ENCODE measurements at places on chromosomes 1 and 21.

- no peak for DNase-seq
- H3K4me1 ChIP-seq, result peaks cover 6% of the 10 kb centered on the region
- H3K4me3 ChIP-seq, result no peak overlapping the region
- no peak overlapping the region for H3K27ac ChIP-seq
- H3K36me3 ChIP-seq, result no peaks in the 10 kb centered on the region
- H3K27me3 ChIP-seq, result no peaks in the 10 kb centered on the region
Observed at GRCh38 chr1:116945421-116945820, 35.7 kb downstream of the PTGFRN start.

GRCh38 chr1:181538836-181539235, 55.5 kb downstream of the CACNA1E start:
- H3K27ac ChIP-seq, result no peak overlapping the region
- DNase-seq, result no peak
- H3K4me3 ChIP-seq, result no peak overlapping the region
- H3K4me1 ChIP-seq, result no peaks in the 10 kb centered on the region

DNA sequence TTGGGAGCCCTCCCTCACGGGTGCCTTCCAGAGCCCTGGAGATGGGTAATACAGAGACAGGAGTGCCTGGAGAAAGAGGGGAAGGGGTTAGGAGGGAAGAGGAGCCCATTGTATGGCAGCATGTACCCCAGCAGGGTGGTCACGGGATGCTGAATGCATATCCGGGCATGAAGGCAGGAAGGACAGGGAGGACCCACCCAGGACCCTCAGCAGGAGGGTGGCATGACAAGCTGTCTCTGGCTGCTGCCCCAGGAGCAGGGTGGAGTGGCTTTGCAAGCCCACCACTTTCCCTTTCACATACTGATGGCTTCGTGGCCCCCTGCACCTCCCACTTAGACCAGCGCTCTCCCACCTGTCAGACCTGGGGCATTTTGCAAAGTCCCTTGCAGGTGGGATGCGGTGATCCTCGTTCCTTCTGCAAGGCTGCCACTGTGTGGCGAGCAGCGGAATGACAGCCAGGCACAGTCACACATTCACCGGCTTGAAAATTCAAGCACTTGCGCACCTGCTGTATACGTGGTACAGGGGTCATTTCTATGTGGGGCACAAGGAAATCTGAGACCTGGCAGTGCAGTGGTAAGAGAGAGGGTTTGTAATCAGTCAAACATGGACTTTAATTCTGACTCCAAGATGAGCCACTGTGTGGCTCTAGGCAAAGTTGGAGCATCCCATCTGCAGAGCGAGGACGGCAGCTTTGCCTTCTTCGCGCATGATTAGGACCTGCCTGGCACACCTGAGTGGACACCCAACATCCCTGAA, 53.2 kb upstream of the TMEM51 start:
- DNase-seq, result peak; percentile 49
- H3K36me3 ChIP-seq, result peaks cover 3% of the 10 kb centered on the region
- H3K27me3 ChIP-seq, result peaks cover 40% of the 10 kb centered on the region
- H3K4me1 ChIP-seq, result peaks cover 15% of the 10 kb centered on the region
- H3K27ac ChIP-seq, result no peak overlapping the region
- H3K4me3 ChIP-seq, result no peak overlapping the region

- no peak overlapping the region for H3K4me3 ChIP-seq
- peaks cover 46% of the 10 kb centered on the region for H3K27me3 ChIP-seq
- no peak overlapping the region for H3K27ac ChIP-seq
Observed at GRCh38 chr1:29644812-29645211, 408.5 kb downstream of the PTPRU start.

GRCh38 chr1:25971066-25971810, 26.6 kb downstream of the PAFAH2 start:
- no peak overlapping the region for H3K4me3 ChIP-seq
- H3K4me1 ChIP-seq, result peaks cover 38% of the 10 kb centered on the region
- peaks cover 61% of the 10 kb centered on the region for H3K36me3 ChIP-seq
- no peaks in the 10 kb centered on the region for H3K27me3 ChIP-seq
- H3K27ac ChIP-seq, result peak overlapping the region; percentile 81

GRCh38 chr1:92923664-92924063, 37.6 kb downstream of the DIPK1A start:
- no peak overlapping the region for H3K4me3 ChIP-seq
- no peaks in the 10 kb centered on the region for H3K27me3 ChIP-seq
- DNase-seq, result no peak
- peaks cover 2% of the 10 kb centered on the region for H3K4me1 ChIP-seq
- H3K27ac ChIP-seq, result peak overlapping the region; percentile 53

DNA sequence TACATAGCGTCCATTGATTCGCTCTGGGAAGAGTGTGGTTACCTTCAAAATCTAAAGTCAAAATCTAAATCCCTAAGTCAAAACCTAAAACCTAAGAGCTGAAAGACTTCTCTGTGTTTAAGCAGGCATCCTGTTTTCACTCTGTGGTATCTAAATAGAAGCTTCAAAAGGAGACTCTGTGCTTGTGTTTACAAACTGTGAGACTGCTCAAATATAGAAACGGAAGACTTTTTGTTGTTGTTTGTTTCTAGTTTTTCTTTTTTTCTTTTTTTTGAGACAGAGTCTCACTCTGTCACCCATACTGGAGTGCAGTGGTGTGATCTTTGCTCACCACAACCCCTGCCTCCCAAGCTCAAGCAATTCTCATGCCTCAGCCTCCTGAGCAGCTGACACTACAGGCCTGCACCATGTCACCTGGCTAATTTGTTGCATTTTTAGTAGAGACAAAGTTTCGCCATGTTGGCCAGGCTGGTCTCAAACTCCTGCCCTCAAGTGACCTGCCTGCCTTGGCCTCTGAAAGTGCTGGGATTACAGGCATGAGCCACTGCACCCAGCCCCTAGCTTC, 425.9 kb downstream of the SMYD3 start:
- no peak for DNase-seq
- H3K27ac ChIP-seq, result no peak overlapping the region
- peaks cover 4% of the 10 kb centered on the region for H3K4me1 ChIP-seq

DNA sequence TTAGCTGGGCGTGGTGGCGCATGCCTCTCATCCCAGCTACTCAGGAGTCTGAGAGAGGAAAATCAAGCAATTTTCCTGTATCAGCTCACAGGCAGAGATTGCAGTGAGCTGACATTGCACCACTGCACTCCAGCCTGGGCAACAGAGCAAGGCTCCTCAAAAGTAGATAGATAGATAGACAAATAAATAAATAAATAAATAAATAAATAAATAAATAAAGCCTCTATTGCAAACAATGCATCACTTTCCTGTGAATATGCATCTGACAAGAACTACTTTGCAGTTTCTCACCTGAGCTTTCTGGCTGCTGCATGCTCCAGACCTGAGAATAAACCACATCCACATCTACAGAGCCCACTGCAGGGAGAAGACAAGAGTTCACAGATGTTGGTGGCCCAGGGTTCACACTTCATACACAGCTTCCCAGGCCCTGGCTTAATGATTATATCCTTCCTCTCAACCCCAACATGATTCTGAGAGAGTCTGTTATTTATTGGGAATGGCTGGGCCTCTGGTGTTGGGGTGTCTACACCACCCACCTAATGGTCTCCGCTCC, 28.6 kb downstream of the FCRL2 start:
- no peaks in the 10 kb centered on the region for H3K27me3 ChIP-seq
- H3K27ac ChIP-seq, result peak overlapping the region; percentile 85
- no peak for DNase-seq
- H3K4me1 ChIP-seq, result peaks cover 29% of the 10 kb centered on the region

- no peak for DNase-seq
- peaks cover 33% of the 10 kb centered on the region for H3K36me3 ChIP-seq
- no peaks in the 10 kb centered on the region for H3K27me3 ChIP-seq
- H3K27ac ChIP-seq, result peak overlapping the region; percentile 90
- H3K4me1 ChIP-seq, result peaks cover 56% of the 10 kb centered on the region
- no peak overlapping the region for H3K4me3 ChIP-seq
Observed at GRCh38 chr21:34844013-34844923, 175.5 kb downstream of the CLIC6 start.

DNA sequence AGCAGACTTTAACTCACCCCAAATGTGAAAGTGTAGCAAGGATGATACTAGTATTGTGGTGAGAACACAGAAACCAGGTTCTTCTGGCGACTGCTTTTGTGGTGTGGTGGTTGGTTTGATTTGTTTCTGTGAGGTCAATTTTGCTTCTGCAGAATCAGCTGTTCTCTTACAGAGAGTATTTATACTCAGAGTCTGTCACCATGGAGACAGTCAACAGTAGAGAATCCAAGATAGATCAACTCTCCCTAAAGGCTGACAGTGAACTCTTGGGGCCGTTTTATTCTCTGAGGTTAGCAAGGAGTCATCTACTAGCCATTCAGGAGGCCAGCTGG, at the start of gene CFAP107:
Gene CFAP107, plus strand, starts transcription at position 209 of the 332 bp plus-strand sequence. CDS start 231 bp downstream, outside the sequence.
- no peaks in the 10 kb centered on the region for H3K4me1 ChIP-seq
- H3K27ac ChIP-seq, result no peak within 1 kb of the TSS
- H3K27me3 ChIP-seq, result peaks cover 73% of the 10 kb centered on the region
- H3K4me3 ChIP-seq, result no peak within 1 kb of the TSS

DNA sequence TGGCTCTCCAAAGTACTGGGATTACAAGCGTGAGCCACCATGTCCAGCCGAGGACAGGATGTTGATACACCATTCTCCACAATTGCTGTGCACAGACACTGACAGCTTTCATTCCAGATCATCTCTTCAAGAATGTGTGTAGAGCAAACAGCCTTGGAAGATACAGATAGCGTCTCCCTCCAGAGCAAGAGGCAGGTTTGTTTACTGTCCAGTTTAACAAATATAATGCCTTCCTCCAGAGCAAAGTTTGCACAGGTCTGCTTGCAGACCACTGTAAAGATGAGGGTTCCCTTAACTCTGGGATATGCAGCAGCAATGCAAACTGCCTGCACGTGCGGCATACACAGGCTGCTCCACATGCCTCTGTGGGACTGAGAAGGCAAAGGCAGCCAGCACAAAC, 4.6 kb downstream of the TMPRSS3 start:
- no peak overlapping the region for H3K4me3 ChIP-seq
- H3K36me3 ChIP-seq, result no peaks in the 10 kb centered on the region
- no peaks in the 10 kb centered on the region for H3K27me3 ChIP-seq
- H3K4me1 ChIP-seq, result peaks cover 28% of the 10 kb centered on the region

- peaks cover 56% of the 10 kb centered on the region for H3K27me3 ChIP-seq
- H3K36me3 ChIP-seq, result no peaks in the 10 kb centered on the region
- H3K4me3 ChIP-seq, result no peak overlapping the region
- H3K27ac ChIP-seq, result no peak overlapping the region
Observed at GRCh38 chr1:87174724-87175245, 153.9 kb upstream of the LMO4 start.

DNA sequence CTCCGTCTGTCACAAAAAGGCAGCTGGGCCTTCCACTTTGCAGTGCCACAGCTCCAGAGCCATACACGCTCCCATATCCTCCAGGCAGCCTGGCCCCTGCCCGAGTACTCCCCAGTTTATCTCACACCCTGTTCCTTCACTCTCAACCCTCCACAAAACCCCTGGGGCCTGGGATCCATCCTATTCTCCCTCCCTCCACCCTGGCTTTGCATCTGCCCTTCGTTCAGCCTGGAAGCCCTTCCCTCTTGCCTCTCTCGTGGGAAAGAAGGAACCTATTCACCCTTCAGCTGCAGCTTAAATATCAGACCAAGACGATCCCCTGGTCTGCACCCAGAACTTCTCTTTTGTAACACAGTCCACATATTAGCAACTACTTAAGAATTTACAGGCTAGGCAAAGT, 56.7 kb downstream of the CAMK2N1 start:
- H3K27me3 ChIP-seq, result peaks cover 88% of the 10 kb centered on the region
- no peaks in the 10 kb centered on the region for H3K4me1 ChIP-seq
- peaks cover 3% of the 10 kb centered on the region for H3K36me3 ChIP-seq
- H3K4me3 ChIP-seq, result no peak overlapping the region
- no peak for DNase-seq

GRCh38 chr21:38388647-38389353, 109.5 kb downstream of the ERG start:
- DNase-seq, result no peak
- no peaks in the 10 kb centered on the region for H3K36me3 ChIP-seq
- no peak overlapping the region for H3K4me3 ChIP-seq
- no peak overlapping the region for H3K27ac ChIP-seq

DNA sequence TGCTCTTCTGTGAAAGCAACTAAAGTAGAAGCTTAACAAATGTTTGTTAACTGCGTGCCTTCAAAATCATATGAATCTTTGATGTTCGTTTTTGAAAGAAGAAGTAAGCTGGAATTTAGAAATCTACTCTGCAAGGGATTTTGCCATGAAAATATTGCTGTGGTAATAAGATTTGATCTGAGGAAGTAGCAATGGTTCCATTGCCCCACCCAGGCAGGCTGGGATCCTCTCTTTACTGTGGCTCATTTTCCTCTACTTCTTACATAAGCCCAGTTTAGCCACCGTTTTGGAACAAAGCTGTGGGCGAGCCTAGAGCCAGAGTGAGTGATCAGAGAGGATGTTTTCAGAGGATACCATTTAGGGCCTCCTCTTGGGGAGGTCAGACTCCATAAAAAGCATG, 20.3 kb upstream of the PTGFRN start:
- no peaks in the 10 kb centered on the region for H3K36me3 ChIP-seq
- DNase-seq, result no peak
- peaks cover 28% of the 10 kb centered on the region for H3K27me3 ChIP-seq
- no peaks in the 10 kb centered on the region for H3K4me1 ChIP-seq
- no peak overlapping the region for H3K27ac ChIP-seq

DNA sequence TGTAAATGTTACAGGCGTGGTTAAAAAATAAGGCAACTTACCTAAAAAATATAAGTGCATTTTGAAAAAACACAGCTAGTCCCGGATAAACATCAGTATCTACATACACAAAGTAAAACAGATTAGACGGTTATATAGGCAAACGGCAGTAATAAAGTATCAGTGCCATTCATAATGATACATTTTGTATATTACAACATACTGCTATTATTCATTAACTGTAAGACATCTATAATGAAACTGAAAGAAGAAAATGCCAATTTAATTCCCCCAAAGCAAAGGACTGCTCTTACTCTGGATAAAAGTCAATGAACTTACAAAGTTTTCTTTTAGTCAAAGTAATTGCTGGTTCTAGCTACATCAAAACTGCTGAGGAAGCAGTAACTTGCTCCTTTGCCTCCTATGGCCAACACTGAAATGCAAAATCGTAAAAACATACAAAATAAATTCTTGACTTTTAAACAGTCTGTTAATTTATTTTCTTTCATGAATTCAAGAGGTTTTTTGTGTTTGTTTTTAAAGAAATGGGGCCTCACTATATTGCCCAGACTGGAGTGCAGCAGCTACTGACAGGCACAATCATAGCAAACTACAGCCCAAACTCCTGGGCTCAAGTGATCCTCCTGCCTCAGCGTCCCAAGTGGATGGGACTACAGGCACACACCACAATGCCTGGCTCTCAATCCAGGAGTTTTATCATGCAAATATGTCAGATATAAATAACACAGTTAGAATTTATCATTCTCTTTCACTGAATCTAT, 23.9 kb downstream of the TMEM50B start:
- peaks cover 37% of the 10 kb centered on the region for H3K36me3 ChIP-seq
- H3K4me1 ChIP-seq, result no peaks in the 10 kb centered on the region
- no peak for DNase-seq
- H3K27me3 ChIP-seq, result no peaks in the 10 kb centered on the region
- H3K4me3 ChIP-seq, result no peak overlapping the region

- no peaks in the 10 kb centered on the region for H3K4me1 ChIP-seq
- no peak overlapping the region for H3K27ac ChIP-seq
- no peaks in the 10 kb centered on the region for H3K27me3 ChIP-seq
- H3K36me3 ChIP-seq, result no peaks in the 10 kb centered on the region
- H3K4me3 ChIP-seq, result no peak overlapping the region
- no peak for DNase-seq
Observed at GRCh38 chr1:68205794-68206358, 26.4 kb downstream of the WLS start.

All from effector memory CD8-positive, alpha-beta T cell (primary cell).